ENCODE measurements at places on chromosomes 13 and 19. TPM values are rescaled to one million over a fixed set of nuclear protein-coding genes. Genes with fewer than 3 reads are reported as not detected.

DNA sequence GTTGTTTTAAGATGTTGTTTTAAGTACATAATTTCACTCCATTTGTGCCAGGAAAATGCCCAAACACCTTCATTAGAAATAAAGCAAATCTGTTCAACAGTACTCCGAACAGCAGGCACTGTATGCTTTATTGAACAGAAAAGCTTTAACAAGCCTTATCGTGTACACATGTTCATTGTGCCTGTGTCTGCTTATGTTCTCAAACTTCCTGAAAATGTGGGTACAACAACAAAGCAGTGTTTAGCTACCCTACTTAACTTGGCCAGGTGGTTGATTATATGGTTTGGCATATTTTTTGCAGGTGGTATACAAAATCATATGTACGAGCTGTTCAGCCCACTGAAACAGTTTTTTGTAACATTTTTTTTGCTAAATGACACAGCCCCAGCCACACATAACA lies 718.0 kb downstream of the DACH1 start:
- no peak overlapping the region for H3K4me3 ChIP-seq
- H3K4me1 ChIP-seq = no peaks in the 10 kb centered on the region
- H3K36me3 ChIP-seq = no peaks in the 10 kb centered on the region
- no peaks in the 10 kb centered on the region for H3K27me3 ChIP-seq
- no peak overlapping the region for H3K27ac ChIP-seq
- no peak for DNase-seq

GRCh38 chr13:112067116-112067741 lies at the start of gene SOX1:
Gene SOX1 (plus strand): TSS chr13:112067149. CDS start chr13:112067659, 510 bp downstream.
- H3K4me3 ChIP-seq = peak within 1 kb of the TSS; percentile 17
- peaks cover 83% of the 10 kb centered on the region for H3K27me3 ChIP-seq
- no peak within 1 kb of the TSS for H3K27ac ChIP-seq
- H3K36me3 ChIP-seq = no peaks in the 10 kb centered on the region

DNA sequence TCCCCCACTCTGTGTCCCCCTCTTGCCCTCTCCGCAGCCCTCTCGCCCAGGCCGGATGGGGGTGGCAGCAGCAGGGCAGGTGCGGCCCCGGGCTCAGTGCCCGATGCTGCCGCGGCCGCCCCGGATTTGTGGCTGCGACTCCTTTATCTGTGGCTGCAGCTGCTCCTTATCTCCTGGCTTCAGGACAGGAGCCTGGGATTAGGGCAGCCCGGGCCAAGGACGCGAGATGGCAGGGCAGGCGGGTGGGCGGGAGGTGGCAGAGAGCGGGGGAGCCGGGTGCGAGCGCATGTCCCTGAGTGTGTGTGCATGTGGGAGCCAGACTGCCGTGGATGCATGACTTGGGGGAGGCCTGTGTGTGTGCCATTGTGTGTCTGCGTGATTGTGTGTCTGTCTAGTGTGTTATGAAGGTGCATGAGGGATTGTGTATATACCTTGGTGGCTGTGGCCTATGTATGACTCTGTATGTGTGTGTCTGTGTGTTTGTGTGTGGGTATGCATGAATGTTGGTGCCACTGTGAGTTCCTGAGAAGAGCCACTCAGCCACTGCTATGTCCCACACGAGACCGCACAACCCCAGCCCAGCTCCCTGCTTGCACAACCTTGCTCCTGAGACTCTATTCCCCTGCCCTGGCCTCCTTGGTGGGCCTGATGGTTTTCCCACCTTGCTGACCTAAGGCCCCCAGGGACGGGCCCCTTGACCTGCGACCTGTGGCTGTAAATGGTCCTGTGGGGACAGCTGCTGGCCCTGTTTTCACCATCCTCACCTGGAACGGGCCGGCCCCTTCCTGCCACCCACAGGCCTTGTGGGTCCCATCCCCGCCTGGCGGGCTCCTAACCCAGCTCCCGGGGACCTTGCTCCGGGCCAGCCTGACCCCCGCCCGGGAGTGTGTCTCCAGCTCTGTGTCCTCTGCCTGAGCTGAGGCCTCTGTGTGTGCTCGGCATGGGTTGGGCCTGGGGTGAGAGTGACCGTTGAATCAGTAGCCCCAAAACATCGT lies 5.3 kb upstream of the NRTN start:
- peaks cover 25% of the 10 kb centered on the region for H3K27me3 ChIP-seq
- DNase-seq = no peak
- no peak overlapping the region for H3K4me3 ChIP-seq
- H3K36me3 ChIP-seq = no peaks in the 10 kb centered on the region
- peak overlapping the region; percentile 7 for H3K27ac ChIP-seq

- peaks cover 19% of the 10 kb centered on the region for H3K36me3 ChIP-seq
- no peak overlapping the region for H3K27ac ChIP-seq
- H3K4me3 ChIP-seq = no peak overlapping the region
- no peaks in the 10 kb centered on the region for H3K4me1 ChIP-seq
- H3K27me3 ChIP-seq = no peaks in the 10 kb centered on the region
- no peak for DNase-seq
Measured at GRCh38 chr19:37699057-37699456, 20.5 kb downstream of the ZNF607 start.

DNA sequence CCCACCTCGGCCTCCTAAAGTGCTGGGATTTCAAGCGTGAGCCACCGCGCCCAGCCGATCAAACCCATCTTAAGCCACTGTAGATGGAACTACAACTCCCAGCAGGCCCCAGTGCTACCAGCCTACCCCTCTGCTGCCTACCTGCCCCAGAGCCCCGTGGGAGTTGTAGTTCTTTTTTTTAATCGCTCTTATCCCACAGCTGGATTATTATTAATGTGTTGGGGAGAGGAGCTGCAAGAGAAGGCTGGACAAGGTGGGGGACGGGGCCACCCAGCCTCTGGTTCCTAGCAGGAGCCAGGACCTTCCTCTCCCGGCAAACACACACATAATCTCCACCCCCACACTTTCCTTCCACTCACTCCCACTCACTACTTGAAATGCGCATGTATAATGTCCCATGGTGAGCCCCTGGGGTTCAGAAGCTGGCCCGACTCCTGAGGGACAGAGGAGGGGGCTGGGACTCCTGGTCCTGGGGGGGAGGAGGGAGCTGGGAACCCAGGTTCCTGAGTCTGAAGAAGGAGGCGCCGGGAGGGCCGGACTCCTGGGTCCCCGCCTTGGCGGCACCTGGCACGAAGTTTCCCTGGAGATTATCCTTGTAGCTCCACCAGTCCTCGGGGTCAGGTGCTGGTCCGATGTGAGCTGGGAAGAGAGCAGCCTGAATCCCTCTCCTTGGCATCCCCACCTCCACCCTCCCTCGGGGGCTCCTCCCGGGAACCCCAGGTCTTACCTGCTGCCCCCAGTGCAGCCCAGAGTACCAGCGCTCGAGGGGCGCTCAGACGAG lies 958 bp downstream of the CA11 start:
- H3K27ac ChIP-seq = peak overlapping the region; percentile 91
- H3K4me3 ChIP-seq = peak overlapping the region; percentile 58
- no peaks in the 10 kb centered on the region for H3K36me3 ChIP-seq
- peak; percentile 90 for DNase-seq

- no peaks in the 10 kb centered on the region for H3K27me3 ChIP-seq
- peaks cover 14% of the 10 kb centered on the region for H3K4me1 ChIP-seq
- H3K27ac ChIP-seq = no peak overlapping the region
- DNase-seq = no peak
- H3K4me3 ChIP-seq = no peak overlapping the region
Measured at GRCh38 chr19:30439310-30439709, 67.1 kb downstream of the ZNF536 start.

- DNase-seq = no peak
- H3K27me3 ChIP-seq = no peaks in the 10 kb centered on the region
- H3K27ac ChIP-seq = no peak overlapping the region
- H3K4me1 ChIP-seq = no peaks in the 10 kb centered on the region
- H3K4me3 ChIP-seq = no peak overlapping the region
Measured at GRCh38 chr13:72127031-72127430, 260.0 kb upstream of the DACH1 start.

Gene NUFIP1
- polyA plus RNA-seq = 9.2 TPM

Gene ZNF813
- polyA plus RNA-seq = 2.2 TPM

Gene ZNF709
- 1.2 TPM for polyA plus RNA-seq

Gene CLDN10
- polyA plus RNA-seq = 5.7 TPM

All from muscle of leg (tissue), 16 donors.